ENCODE measurements at places on chromosomes 1 and 21.

DNA sequence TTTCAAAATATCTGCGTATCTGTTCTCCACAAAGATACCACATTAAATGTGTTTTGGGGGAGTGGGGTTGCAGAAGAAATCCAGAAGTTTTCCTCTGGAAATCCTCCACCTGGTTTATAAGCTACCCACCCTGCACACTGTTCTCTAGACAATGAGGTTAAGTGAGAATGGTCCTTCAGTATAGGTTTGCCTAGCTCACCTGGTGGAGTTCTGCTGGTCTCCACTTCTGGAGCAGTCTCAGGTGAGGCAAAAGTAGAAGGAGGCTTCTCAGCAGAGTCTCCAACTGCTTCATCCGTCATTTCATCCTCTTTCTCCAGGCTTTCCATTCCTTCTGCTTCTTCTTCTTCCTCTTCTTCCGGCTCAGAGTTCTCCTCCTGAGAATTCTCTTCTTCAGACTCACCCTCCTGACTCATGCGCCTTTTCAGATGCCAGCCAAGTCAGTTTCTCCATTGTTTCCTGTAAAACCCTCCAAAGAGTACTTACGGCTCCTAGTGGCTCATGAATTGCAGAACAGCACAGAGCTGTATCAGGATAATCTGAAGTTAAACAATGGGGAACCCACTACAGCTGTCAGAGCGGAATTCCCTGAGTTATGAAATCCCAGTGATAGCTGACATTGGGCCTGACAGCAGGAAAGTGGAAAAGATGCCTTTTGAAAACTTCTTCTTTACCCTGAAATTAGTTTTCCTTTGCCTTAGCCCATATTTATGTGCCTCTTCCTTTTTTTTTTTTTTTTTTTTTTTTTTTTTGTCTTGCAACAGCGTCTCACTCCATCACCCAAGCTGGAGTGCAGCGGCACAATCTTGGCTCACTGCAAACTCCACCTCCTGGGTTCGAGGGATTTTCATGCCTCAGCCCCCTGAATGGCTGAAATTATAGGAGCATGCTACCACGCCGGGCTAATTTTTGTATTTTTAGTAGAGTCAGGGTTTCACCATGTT, 38.5 kb downstream of the MSTO1 start:
- DNase-seq = no peak

DNA sequence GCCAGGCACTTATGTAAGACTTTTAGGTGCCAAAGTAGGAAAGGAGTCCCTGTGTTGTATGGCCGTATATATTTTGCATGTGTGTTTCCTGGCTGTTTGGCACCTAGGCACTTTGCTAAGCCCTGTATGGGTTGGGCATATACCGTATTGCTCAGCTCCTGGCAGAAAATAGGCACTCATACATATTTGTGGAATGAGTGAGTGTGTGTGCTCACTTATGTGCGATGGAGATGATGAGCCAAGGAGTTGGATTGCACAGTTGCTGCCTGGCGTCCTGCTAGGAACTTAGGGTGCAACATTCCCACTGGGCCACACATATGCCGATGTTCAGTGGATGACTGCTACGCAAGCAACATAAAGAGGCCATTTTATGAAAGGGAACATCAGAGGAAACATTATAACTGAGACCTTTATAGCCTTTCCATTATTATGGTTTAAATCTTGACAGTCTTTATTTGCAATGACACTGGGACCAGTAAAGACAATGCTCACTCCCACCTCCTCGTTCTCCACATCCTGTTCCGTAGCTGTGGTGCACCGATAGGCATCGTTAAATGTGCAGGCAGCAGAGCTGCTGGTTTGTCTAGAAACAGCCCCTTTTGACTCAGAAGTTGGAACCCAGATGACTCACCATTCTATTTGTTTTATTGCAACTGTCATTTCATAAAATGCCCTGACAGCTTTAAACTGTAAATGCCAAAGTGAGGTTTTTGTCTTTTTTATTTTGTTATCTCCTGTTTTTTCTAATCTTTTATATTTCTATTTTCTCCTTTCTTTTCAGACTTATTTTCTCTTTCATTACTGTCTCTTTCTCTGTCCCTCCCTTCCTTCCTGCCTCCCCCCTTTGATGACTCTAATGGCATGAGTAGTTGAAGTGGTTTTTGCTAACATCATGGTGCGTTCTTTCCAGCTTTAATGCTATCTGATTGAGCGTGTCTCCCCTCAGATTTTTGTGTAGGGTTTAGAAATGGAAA, 36.1 kb downstream of the PEX14 start:
- DNase-seq = no peak

DNA sequence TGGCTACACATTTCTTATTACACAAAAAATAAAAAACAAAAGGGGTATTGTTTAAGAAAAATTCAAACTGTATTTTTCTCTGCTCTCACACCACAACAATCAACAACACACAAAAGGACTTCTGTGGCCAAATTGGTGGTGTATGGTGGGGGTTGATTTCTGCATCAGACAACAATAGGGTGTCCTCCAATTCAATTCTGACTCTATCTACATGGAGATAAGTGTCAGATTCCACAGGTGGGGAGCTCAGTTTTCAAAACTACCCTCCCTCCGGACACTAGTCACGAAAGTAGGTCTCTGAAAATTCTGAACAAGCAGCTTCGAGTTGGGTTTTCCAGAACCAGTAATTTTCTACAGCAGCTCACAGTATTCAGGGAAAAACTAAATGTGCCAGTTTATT, 744.9 kb upstream of the NCAM2 start:
- no peak for DNase-seq

DNA sequence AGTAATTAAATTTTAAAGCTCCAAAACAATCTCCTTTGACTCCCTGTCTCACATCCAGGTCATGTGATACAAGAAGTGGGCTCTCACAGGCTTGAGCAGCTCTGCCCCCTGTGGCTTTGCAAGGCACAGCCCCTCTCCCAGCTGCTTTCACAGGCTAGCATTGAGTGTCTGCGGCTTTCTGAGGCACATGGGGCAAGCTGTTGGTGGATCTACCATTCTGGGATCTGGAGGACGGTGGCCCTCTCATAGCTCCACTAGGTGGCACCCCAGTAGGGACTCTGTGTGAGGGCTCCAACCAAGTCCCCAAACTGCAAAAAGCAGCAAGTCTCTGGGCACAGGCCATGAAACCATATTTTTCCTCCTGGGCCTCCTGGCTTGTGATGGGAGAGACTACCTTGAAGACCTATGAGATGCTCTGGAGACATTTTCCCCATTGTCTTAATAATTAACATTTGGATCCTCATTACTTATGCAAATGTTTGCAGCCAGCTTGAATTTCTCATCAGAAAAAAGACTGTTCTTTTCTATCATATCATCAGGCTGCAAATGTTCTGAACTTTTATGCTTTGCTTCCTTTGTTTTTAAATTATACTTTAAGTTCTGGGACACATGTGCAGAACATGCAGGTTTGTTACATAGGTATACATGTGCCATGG, 554.1 kb upstream of the OLFM3 start:
- DNase-seq = peak; percentile 9

GRCh38 chr1:29685387-29685786, 449.1 kb downstream of the PTPRU start:
- no peak for DNase-seq

DNA sequence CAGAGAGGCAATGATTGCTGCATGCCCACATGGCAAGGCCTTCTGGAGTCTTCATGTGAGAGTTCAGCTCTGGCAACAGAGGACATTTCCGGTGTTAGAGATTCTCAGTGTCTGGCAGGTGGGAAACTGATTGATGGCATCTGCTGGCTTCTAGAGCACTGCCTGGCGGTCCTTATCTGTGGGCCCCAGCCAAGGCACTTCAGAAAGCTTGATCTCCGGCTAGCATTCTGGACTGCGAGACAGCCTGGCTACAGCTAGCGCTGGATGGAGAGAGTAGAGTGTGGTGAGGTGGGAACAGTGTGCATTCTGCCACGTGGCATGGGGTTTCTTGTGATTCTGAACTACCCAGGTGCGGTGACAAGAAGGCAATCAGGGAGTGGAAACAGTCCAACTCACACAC, 9.4 kb downstream of the ZNF678 start:
- no peak for DNase-seq

- DNase-seq = no peak
These were observed 94.4 kb downstream of the KCNT2 start for GRCh38 chr1:196513821-196514220.

DNA sequence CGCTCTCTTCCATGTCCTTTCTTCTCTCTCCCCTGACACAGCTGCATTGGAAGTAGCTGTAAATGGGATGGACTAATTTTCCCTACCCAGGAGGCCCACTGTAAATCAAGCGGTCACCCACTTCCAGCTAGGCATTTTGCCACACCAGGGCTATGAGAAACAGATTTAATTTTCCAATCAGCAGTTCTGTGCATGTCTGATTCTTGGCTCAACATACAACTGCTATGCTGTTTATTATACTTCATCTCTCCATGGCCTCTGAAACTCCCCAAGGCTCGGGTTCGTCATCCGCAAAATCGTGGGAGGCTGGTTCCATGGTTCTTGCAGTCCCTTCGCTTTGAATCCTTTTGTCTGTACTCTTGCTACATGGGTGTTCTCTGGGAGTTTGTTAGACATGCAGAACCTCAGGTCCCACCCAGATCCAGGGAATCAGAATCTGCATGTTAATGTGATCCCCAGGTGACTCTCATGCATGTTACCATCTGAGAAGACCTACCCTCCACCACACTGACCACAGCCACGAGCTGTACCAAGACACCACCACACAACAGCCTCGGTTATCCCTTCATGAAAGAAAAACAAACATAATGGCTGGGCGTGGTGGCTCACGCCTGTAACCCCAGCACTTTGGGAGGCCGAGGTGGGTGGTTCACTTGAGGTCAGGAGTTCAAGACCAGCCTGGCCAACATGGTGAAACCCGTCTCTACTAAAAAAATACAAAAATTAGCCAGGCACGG, 190.5 kb downstream of the GABPA start:
- DNase-seq = no peak

GRCh38 chr1:162916407-162916806, 55.4 kb upstream of the CCDC190 start:
- DNase-seq = no peak

- DNase-seq = no peak
These were observed 174.0 kb downstream of the CRB1 start for GRCh38 chr1:197441999-197442414.

DNA sequence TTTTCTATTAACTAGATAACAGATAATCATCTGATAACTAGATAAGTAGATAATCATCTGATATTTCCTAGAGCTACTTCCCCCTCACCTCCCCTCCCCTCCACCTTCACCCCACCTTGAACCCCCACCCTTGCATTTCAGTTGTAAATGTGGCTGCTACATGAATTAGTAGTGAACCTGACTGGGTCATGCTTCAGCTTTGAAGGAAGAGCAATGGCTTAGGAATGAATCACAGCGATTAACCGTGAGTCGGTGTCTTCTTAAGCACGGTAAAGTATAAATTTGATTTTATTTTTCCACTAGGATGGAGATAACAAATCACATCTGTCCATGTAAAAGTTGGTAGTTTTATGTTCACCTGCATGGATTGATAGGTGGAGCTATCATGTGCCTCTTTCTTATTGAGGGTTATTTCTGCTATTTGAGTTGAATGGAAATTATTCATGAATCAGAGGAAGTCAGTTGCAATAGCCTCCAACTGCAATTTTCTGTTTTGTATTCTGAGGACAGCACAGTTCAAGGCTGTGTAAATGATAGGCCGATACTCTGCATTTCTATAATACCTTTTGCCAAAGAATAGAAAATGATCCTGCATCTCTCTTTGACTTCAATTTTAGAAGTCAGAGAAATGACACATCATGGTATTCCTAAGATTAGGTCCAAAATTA, 235.0 kb downstream of the PTGER3 start:
- no peak for DNase-seq

DNA sequence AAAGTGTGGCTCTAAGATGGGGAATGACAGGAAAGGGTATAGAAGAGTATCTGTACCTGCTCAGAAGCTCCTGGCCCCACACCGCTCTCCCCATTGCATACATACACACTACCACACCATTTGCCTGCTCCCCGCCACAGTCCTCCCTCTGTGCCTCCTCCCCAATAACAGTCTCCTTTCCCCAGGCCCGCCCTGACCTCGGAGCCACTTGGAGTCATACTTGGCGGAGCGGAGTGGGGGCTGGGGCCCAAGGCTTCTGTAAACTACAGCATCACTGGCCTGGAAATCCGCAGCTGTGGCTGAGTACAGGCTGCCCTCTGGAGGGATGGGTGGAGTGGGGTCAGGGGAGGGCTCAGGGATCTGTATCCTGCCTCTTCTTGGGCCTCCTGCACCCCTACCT, 8.6 kb downstream of the SEMA6C start:
- no peak for DNase-seq

GRCh38 chr1:200290010-200290685, 119.7 kb downstream of the ZNF281 start:
- DNase-seq = no peak

- no peak for DNase-seq
These were observed 23.3 kb upstream of the CD55 start for GRCh38 chr1:207298186-207298585.

DNA sequence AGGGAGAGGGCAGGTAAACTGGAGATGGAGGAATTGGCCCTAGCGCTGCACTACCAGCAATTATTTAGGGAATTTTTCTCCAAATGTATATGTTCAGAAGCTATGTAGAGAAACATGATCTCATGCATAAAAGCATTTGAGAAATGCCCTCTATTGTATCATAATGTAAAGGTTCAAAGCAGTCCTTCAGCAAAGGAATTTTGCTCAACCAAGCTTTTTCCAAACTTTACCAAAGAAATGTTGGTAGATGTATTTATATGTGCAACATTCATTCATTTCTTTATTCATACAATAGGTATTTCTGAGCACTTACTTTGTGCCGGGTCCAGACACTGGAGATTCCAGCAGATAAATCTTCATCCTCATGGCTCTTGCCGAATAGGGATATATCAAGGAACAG, 64.4 kb downstream of the XCL1 start:
- DNase-seq = no peak

DNA sequence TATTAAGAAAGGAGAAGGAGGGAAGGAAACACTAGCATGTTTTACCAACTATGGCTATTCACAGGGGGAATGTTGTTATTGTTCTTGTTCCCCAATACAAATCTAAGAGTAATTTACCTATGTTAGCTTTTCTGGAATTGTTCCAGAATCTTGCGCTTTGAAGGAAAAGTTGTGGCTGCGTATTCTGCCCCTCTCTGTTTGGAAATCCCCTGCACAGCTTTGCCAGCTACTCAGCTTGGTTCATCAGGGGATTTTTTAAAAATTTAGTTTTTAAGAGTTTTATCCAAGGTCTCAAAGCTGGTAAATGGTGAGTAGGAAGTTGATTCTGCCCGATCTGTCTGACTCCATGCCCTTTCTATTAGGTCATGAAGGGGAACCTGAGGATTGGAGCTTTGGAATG, 9.5 kb upstream of the IRF6 start:
- no peak for DNase-seq

DNA sequence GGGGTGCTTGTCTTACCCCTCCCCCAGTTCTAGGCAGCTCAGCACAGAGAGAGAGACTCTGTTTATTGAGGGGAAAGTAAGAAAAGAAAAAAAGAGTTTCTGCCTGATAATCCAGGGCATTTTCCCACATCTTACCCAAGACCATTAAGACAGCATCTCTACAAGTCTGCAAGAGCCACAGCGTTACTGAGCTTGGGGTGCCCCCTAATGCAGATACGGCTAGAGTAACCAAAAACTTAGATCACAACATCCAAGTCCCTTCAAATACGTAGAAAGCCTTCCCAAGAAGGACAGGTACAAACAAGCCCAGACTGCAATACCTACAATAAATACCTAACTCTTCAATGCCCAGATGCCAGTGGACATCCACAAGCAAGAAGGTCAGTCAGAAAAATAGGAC, 6.2 kb upstream of the TEX50 start:
- DNase-seq = no peak

All from progenitor cell of endocrine pancreas (in vitro differentiated cells).